ENCODE measurements at places on chromosomes 3 and 15. TPM values are rescaled to one million over a fixed set of nuclear protein-coding genes. Genes with fewer than 3 reads are reported as not detected.

DNA sequence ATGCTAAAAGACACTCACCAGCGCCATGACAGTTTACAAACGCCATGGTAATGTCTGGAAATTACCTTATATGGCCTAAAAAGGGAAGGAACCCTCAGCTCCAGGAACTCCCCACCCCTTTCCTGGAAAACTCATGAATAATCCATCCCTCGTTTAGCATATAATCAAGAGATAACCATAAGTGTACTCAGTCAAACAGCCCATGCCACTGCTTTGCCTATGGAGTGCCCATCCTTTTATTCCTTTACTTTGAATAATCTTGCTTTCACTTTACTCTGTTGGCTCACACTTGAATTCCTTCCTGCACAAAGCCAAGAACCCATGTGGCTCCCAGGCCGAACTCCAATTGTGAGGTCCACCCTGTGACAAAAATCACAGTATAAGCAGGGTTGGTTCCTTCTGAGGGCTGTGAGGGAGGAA is 19.1 kb upstream of the FSTL1 start:
- DNase-seq: no peak
- no peaks in the 10 kb centered on the region for H3K27me3 ChIP-seq
- no peak overlapping the region for H3K4me3 ChIP-seq
- H3K27ac ChIP-seq: no peak overlapping the region
- no peaks in the 10 kb centered on the region for H3K4me1 ChIP-seq
- H3K36me3 ChIP-seq: no peaks in the 10 kb centered on the region

GRCh38 chr15:67080900-67081431 is 15.6 kb downstream of the SMAD3 start:
- peak overlapping the region; percentile 16 for H3K4me3 ChIP-seq
- DNase-seq: no peak
- H3K4me1 ChIP-seq: peaks cover 55% of the 10 kb centered on the region
- H3K36me3 ChIP-seq: no peaks in the 10 kb centered on the region
- peak overlapping the region; percentile 0 for H3K27ac ChIP-seq
- no peaks in the 10 kb centered on the region for H3K27me3 ChIP-seq

GRCh38 chr3:118755253-118755801 is 279.3 kb downstream of the IGSF11 start:
- no peak for DNase-seq
- H3K36me3 ChIP-seq: no peaks in the 10 kb centered on the region
- H3K27me3 ChIP-seq: no peaks in the 10 kb centered on the region
- H3K4me3 ChIP-seq: no peak overlapping the region
- no peaks in the 10 kb centered on the region for H3K4me1 ChIP-seq
- H3K27ac ChIP-seq: no peak overlapping the region

DNA sequence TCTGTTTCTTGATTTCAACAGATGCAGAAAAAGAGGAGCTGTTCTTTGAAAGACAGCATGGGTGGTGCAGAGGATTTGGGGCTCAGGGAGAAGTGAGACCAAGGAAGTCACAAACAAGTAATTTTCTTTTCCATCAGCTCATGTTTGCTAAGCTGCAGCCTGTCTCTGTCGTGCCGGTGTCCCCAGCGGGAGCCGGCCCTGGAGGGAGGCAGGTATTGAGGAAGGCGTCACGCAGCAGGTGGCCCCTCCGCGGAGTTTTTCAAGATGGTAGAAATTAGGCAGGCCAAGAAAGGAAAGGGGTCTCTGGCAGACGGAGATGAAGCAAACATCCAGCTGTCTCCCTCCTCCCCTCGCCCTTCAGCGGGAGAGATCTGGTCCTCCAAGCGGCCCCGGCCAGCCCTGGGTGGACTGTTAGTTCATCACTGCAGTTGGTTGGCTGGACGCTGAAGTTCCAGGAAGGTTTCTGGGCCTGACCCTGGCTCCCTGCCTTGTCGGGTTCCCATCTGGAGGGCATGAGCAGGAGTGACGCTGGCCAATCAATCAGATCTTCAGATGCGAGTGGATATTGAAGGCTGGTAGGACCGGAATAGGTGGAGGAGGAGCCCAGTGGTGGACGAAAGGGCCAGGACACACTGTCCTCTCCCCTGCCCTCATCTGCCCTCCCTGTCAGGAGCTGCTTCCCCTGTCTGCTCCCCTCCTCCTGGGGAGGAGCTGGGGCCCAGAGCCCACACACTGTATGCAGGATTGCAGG is 27.7 kb upstream of the MUC4 start:
- no peaks in the 10 kb centered on the region for H3K4me1 ChIP-seq
- no peak overlapping the region for H3K4me3 ChIP-seq
- H3K27me3 ChIP-seq: no peaks in the 10 kb centered on the region
- no peak for DNase-seq
- H3K27ac ChIP-seq: no peak overlapping the region
- H3K36me3 ChIP-seq: no peaks in the 10 kb centered on the region

DNA sequence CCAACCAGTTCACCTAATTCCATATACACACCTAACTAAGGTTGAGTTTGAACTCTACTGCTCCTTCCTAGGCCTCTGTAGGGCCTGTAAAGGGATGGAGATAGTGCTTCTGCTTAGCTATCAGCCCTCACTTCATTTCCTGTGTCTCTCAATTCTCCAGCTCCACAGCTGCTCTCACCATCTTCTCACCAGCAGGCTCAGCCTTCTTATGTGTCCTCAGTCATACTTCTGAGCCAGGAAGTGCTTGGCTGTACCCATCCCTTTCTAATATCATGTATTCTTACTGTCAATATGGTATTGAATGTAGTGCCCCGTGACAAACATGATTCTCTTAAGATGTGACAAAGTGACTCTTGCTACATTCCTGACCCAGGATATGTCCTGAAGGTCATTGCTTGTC is 116.9 kb downstream of the SLC9A9 start:
- DNase-seq: no peak
- no peaks in the 10 kb centered on the region for H3K27me3 ChIP-seq
- H3K27ac ChIP-seq: no peak overlapping the region
- no peak overlapping the region for H3K4me3 ChIP-seq
- no peaks in the 10 kb centered on the region for H3K4me1 ChIP-seq
- H3K36me3 ChIP-seq: no peaks in the 10 kb centered on the region

GRCh38 chr3:100834332-100834731 is 125.0 kb downstream of the TFG start:
- H3K27me3 ChIP-seq: no peaks in the 10 kb centered on the region
- no peaks in the 10 kb centered on the region for H3K4me1 ChIP-seq
- no peak for DNase-seq
- no peak overlapping the region for H3K27ac ChIP-seq

The TNFAIP8L3 gene
- total RNA-seq: 8.9 TPM

The ZNF662 gene
- total RNA-seq: 12.8 TPM

DNA sequence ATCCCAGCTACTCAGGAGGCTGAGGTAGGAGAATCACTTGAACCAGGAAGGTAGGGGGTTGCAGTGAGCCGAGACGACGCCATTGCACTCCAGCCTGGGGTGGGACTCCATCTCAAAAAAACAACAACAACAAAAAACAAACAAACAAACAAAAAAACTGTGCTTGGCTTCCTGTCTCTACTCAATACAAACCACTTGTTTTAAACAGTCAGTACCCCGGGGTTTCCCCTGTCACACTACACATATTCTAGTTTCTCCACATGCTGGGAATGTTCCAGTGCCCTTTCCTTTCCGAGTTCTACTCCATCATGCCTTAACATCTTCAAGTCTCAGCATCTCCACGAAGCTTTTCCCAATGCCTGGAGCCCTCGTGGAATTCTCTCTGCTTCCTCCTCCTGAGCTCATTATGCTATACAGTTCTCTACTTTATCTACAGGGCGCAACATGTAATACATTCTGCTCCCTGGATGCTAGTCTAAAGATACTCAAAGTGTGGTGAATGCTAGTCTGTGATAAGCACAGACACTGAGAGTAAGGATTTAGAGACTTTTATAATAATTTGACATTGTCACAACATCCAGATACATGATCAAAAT is 7.8 kb downstream of the EMC3 start:
- H3K27me3 ChIP-seq: no peaks in the 10 kb centered on the region
- H3K27ac ChIP-seq: no peak overlapping the region
- H3K36me3 ChIP-seq: no peaks in the 10 kb centered on the region
- DNase-seq: no peak
- H3K4me1 ChIP-seq: no peaks in the 10 kb centered on the region

GRCh38 chr3:60399292-60399691 is 852.0 kb downstream of the FHIT start:
- no peaks in the 10 kb centered on the region for H3K36me3 ChIP-seq
- DNase-seq: no peak
- no peak overlapping the region for H3K4me3 ChIP-seq
- no peak overlapping the region for H3K27ac ChIP-seq

The CCR9 gene
- total RNA-seq: 0.22 TPM

- no peak overlapping the region for H3K4me3 ChIP-seq
- no peak overlapping the region for H3K27ac ChIP-seq
- no peaks in the 10 kb centered on the region for H3K27me3 ChIP-seq
These were observed 234.4 kb upstream of the ADAMTS9 start for GRCh38 chr3:64922213-64922612.

The TMEM212 gene
- total RNA-seq: not detected

The NEK11 gene
- total RNA-seq: 13.2 TPM

GRCh38 chr3:81622395-81622794 is 139.1 kb downstream of the GBE1 start:
- H3K4me1 ChIP-seq: no peaks in the 10 kb centered on the region
- no peak overlapping the region for H3K4me3 ChIP-seq
- H3K27me3 ChIP-seq: no peaks in the 10 kb centered on the region
- no peak for DNase-seq
- H3K36me3 ChIP-seq: no peaks in the 10 kb centered on the region
- no peak overlapping the region for H3K27ac ChIP-seq

DNA sequence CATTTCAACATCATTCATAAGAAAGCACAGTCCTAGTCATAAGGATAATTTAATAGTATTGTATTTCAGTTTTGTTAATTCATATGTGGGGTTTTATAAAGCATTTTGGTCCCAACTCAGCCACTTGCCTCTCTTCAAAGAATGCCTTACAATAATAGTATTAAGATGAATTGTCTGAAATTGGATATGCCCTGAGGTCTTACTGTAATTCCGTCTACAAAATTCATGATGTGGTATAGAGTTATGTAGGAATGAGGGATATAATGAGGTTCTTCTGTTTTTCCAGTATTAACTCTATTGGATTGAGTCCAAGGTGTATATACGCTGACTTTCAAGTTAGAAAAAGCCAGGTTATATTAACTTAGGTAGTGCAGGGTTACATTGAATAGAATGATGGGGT is 177.0 kb downstream of the GOLIM4 start:
- H3K4me1 ChIP-seq: no peaks in the 10 kb centered on the region
- DNase-seq: no peak

DNA sequence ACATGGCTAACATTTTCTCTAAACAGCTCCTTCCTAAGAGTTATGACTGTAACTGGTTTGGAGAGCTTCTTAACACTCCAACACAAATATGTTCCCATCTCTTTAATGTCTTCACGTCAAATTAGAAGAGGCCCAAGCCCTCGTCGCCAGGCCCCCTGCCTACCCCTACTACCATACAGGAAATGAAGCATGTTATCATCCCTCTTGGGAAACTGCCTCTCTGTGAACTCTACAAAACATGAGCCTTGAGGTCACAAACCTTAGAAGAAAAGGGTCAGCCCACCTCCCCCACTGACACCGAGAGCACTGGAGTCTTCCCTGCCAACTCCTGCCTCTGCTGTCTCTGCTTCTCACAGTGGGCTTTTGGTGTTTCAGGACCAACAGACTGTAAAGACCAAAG is 243.1 kb upstream of the STT3B start:
- H3K36me3 ChIP-seq: no peaks in the 10 kb centered on the region
- no peak overlapping the region for H3K27ac ChIP-seq
- peak; percentile 58 for DNase-seq
- H3K27me3 ChIP-seq: no peaks in the 10 kb centered on the region
- no peak overlapping the region for H3K4me3 ChIP-seq

The JMJD7 gene
- total RNA-seq: 16.2 TPM

GRCh38 chr3:181279239-181279565 is 289.7 kb upstream of the DNAJC19 start:
- no peaks in the 10 kb centered on the region for H3K27me3 ChIP-seq
- no peaks in the 10 kb centered on the region for H3K4me1 ChIP-seq
- H3K4me3 ChIP-seq: no peak overlapping the region
- no peaks in the 10 kb centered on the region for H3K36me3 ChIP-seq
- no peak for DNase-seq

The CERS3 gene
- 0.31 TPM for total RNA-seq

GRCh38 chr3:172142051-172142863 is 102.9 kb downstream of the FNDC3B start:
- H3K4me3 ChIP-seq: no peak overlapping the region
- H3K27me3 ChIP-seq: no peaks in the 10 kb centered on the region
- DNase-seq: peak; percentile 14

The CP gene
- 72.1 TPM for total RNA-seq

The PAQR5 gene
- 51.3 TPM for total RNA-seq

DNA sequence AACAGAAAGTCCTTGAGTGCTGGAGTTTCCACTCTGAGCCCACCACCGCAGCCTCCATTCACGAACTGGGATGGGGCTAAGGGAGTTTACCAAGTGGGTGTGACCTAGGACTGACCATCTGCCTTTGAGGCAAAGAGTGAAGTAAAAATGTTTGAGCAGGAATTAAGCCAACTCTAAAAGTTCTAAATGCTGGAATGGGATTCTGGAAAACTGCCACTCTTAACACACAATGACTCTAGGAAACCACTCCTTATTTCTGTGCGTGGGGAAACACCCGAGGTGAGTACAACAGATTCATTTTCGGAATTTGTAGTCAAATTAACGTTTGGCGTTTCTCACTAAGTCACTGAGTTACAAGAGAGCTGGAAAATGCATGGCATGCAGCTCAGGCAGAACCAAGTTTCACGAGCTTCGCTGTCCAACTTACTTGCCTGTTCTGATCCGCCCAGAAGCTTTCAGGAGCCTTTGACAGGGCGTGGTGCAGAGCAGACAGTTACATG is 31.6 kb downstream of the ISL2 start:
- H3K27me3 ChIP-seq: no peaks in the 10 kb centered on the region
- no peaks in the 10 kb centered on the region for H3K36me3 ChIP-seq
- DNase-seq: no peak
- H3K4me3 ChIP-seq: no peak overlapping the region

GRCh38 chr15:70477750-70478250 is 285.6 kb downstream of the UACA start:
- no peaks in the 10 kb centered on the region for H3K36me3 ChIP-seq
- H3K27ac ChIP-seq: no peak overlapping the region
- DNase-seq: no peak
- H3K4me3 ChIP-seq: no peak overlapping the region

DNA sequence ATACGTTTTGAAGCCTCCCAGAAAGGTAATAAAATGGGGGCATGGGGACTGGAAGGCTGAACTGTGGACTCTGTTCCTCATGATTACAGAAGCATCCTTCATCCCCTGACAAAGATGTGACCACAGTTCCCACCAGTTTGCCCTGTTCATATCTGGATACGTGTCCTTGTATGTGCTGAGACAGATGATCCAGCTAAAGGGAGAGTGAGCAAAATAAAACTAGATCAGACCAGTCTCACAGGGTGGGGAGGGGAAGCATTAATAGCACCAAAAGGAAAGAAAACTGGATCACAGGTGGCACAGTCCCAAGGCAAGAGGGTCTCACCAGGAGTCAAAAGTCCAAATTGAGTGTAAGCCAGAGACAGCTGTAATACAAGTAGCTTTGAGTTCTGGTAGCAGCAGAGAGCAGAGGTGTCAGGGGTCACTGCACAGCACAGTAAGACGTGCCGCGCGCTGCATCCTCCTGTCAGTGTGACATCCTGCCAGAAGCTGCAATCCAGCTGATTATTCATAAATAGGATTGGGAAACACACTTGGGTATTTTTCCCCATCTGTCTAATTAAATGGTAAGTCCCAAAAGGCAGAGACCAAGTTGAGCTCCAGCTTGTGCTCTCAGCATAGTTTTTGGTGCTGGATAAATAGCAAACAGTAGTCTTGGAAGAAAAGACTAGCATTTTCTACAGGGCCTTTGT is 560.0 kb upstream of the CFAP20DC start:
- DNase-seq: peak; percentile 79
- no peaks in the 10 kb centered on the region for H3K36me3 ChIP-seq
- H3K27me3 ChIP-seq: no peaks in the 10 kb centered on the region
- H3K4me3 ChIP-seq: no peak overlapping the region
- H3K27ac ChIP-seq: no peak overlapping the region
